ENCODE measurements at places on chromosomes 7 and 10. TPM values are rescaled to one million over a fixed set of nuclear protein-coding genes. Genes with fewer than 3 reads are reported as not detected.
A peak's percentile ranks its signal among the peaks of the same experiment; 100 is the strongest.

Gene RARRES2
- 111 TPM for total RNA-seq

- peak; percentile 20 for DNase-seq
Measured at GRCh38 chr7:41705109-41705901, 2.4 kb upstream of the INHBA start.

Gene CALML3
- total RNA-seq = 799 TPM

- DNase-seq = no peak
Measured at GRCh38 chr10:129035052-129035827, 431.8 kb upstream of the MGMT start.

DNA sequence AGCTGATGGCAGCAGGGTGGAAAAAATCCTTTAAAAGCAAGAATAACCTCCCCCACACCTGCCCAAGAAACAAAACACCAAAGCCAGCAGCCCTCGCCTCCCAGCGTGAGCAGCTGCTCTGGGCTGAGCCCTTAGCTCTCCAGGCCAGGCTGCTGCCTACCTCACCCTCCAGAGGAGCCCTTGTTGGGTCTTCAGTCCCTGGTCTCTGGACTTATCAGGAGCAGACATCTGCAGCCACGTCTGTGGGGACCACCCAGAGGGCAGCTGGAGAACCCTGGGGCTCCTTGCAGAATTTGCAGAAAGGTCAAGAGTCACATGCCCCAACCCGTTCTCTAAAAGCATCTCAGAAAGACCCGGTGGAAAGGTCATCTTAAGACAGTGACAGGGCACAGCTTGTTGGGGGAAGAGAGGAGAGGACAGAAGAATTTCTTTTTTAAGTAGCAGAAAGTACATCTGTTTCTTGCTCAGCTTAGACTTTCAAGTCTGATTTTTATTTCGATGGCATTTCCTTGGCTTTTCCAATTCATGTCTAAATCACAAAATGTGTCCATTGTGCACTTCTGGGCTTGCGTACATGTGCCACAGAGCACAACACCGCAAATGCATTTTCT is 425.7 kb upstream of the NFE2L3 start:
- DNase-seq = no peak

- DNase-seq = no peak
Measured at GRCh38 chr7:55050281-55050680, 31.5 kb downstream of the EGFR start.

GRCh38 chr10:77513781-77514331 is 123.8 kb downstream of the KCNMA1 start:
- DNase-seq = no peak

- DNase-seq = no peak
Measured at GRCh38 chr10:124671486-124672075, 72.6 kb downstream of the FAM53B start.

GRCh38 chr10:5033061-5033778 is 29.6 kb upstream of the AKR1C2 start:
- DNase-seq = no peak

DNA sequence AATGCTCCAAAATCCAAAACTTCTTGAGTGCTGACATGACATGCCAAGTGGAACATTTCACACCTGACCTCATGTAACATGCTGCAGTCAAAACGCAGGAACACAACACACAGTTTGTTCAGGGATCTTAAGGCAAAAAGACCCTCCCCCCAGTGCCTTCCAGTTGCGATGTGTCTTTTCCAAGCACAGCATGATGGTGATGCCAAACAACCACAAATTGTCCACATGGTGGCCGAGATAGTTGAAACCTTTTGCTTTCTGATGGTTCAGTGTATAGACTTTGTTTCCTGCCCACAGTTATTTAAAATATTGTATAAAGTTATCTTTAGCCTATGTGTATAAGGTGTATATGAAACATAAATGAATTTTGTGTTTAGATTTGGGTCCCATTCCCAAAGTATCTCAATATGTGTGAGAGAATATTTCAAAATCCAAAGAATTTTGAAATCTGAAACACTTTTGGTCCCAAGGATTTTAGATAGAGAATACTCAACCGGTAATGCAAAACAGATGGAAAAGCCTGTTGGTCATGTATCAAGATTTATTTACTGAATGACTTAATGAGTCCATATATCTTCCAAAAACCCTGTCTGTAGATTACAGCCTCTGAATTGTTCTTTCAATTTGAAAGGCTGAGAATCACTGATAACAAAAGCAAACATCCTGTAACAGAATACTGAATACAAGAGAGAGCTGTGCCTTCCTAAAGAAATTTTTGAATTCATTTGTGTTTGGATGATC is 93.4 kb upstream of the OIT3 start:
- DNase-seq = no peak

Gene ATOH7
- not detected for total RNA-seq

- no peak for DNase-seq
Measured at GRCh38 chr10:28105561-28105960, 106.7 kb upstream of the ODAD2 start.

DNA sequence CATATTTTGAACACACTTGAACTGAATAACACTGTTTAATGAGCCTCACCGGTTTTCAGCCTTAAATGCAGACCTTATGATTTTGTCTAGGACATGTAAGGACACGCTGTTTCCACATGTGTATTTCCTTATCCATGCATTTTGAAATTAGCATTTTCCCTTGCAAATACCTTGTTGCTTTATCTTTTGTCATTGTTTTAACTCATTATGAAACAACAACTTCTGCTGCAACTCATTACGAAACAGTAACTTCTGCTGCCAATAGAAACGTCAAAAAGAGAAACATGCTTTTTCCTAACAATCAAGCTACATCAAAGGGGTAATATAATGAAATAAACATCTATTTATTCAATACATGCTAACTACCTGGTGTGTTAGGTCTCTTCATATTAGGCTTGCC is 322.0 kb downstream of the AGMO start:
- no peak for DNase-seq

DNA sequence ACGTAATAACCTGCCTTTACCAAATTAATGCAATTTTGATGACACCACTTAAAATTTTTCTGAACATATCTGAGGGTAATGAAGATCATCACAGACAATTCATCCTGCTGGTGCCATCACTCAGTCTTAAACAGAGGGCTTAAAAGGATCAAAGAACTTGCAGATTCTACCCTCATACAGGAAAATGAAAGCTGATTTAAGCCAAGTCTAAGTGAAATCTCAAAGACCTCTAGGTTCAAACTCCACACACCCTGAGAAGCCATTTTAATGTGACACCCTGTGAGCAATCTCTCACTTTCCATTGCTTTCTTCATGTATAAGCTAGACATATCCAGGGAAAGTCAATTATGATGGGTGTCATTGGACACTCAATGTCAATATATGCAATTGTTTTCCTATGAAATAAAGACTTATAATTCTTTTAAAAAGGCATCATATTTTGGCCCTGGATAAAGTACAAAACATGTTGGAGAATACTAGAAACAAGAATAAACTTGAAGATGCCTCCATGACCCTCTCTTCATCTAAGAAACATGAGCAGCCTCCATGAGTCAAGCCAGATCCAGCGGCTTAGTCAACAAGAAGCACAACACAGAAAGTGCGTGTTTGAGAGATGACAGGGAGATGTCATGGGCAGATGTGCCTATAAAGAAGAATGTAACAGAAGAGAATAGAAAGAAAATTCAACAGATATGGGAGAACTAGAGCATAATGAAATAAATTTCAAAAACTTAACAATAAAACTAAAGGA is 291.9 kb downstream of the PARD3 start:
- no peak for DNase-seq

DNA sequence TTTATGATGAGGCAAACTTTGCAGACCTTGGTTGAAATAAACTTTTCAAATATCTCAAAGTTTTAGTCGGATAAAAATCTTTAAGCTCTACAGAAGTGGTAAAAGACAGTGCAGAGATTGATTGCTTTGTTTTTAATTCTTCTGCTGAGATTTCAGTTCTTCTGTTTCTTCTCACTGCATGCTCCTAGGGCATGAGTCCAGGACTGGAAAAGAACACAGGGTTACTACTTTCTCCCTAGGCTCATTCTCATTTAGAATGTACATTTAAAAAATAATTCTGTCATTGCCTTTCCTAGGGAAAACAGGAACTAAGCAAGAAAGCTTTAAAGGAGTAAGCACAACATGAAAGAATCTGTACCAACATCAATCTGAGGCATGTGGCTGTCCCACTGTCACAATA is 256.7 kb upstream of the DGKB start:
- no peak for DNase-seq

Measured in esophagus squamous epithelium (tissue), 5 donors.